ENCODE measurements at places on chromosomes 1 and 21. TPM values are rescaled to one million over a fixed set of nuclear protein-coding genes. Genes with fewer than 3 reads are reported as not detected.

- DNase-seq, result peak; percentile 59
Measured at GRCh38 chr21:16588433-16588860, 858.7 kb downstream of the USP25 start.

DNA sequence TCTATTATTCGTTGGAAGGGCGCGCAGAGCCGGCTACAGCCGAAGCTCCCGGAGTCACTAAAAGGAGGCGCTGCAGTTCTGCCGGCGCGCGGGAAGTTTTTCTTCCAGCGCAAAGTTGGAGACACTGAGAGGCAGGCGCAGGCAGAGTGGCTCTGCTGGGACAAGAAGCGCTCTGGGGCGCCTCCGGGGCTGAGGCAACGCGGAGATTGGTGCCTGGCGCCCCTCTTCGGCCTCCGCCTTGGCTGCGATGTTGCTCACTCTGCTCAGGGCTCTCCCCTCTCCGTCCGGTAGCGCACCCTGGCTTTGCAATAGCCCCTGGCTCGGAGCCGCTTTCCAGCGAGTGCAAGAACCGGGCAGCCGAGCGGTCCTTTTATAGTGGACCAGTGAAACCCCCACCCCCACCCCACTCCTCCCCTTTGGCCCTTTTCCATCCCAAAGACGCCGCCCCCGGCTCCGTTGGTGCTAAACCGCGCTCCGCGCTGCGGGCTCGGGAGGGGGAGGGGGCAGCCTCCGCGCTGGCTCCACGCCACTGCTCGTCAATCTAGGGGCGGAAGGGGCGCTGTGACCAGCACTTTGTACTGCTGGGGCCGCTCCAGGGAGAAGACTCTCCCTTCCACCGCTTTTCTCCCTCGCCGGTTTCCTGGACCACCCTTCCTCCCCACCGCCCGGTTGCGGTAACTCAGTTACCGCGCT lies at the start of gene ADAMTS1:
Gene ADAMTS1, minus strand, starts transcription at position 344 of the 693 bp plus-strand sequence. CDS start 455 bp downstream, outside the sequence.
- peak; percentile 93 for DNase-seq

- DNase-seq, result peak; percentile 96
Measured at GRCh38 chr1:155135415-155136028, at the start of gene SLC50A1. SLC50A1 (plus strand) TSS chr1:155135852; CDS start chr1:155135912, 60 bp downstream.

- DNase-seq, result no peak
Measured at GRCh38 chr21:24255591-24255990, 1351.7 kb downstream of the MRPL39 start.

- DNase-seq, result no peak
Measured at GRCh38 chr1:67847466-67847865, 14.2 kb upstream of the GNG12 start.

GRCh38 chr1:165375623-165376022 lies 19.1 kb upstream of the LMX1A start:
- DNase-seq, result no peak

DNA sequence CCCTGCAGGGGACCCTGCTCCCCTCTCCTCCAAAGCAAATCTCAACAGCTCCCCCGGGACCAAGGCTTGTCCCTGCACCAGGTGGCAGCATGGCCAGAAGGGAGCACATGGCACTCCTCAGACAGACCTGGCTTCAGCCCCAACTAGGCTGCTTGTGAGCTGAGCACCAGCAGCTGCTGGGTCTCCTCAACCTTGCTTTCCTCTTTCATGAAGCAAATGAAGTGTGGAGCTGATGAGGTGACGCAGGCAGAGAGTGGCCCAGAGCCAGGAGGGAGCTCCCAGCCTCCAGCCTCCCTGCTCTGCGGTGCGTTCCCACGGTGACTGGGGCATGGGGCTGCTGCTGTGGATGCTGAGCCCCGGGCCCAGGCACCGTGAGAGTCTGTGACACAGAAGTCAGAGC lies 34.0 kb downstream of the MEGF6 start:
- DNase-seq, result no peak

Gene SHE
- total RNA-seq, result 11.6 TPM

Gene RUNX3
- 0.33 TPM for total RNA-seq

Gene LENEP
- total RNA-seq, result not detected

Gene S100A8
- total RNA-seq, result 15.5 TPM

All from heart left ventricle (tissue), 16 donors.